ENCODE measurements at places on chromosomes 5 and 9. TPM values are rescaled to one million over a fixed set of nuclear protein-coding genes. Genes with fewer than 3 reads are reported as not detected.

- no peak for DNase-seq
Observed at GRCh38 chr9:114321759-114322158, 1.1 kb upstream of the ORM1 start.

DNA sequence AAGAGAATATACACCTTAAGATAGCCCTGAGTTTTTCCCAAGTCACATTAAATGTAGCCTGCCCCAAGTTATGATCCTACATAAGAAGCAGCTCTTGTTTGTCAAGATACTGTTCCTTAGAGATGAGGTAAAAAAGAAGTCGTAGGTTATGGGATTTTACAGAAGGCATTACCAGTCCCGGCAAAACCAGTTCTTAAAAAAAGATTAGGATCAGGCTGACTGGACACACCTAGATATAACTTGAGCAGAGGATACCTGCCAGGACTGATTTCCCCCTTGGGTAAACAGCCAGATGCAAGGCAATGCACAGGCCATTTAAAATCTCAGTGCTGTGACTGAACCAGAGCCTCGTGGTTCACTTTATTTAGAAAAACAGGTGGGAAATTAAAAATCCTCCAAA, 14.1 kb upstream of the SEMA5A start:
- no peak for DNase-seq

GRCh38 chr5:56985936-56986625, 34.2 kb upstream of the MIER3 start:
- no peak for DNase-seq

- no peak for DNase-seq
Observed at GRCh38 chr9:120438836-120439546, 141.0 kb downstream of the CDK5RAP2 start.

GRCh38 chr5:148107608-148108007, 43.8 kb downstream of the SPINK5 start:
- no peak for DNase-seq

The ZNF300 gene
- 7.2 TPM for total RNA-seq

GRCh38 chr5:56525113-56525512, 290.2 kb upstream of the MAP3K1 start:
- DNase-seq: peak; percentile 46

GRCh38 chr5:68288707-68289134, 73.2 kb downstream of the PIK3R1 start:
- peak; percentile 55 for DNase-seq

GRCh38 chr5:55584398-55585205, 49.8 kb upstream of the PLPP1 start:
- DNase-seq: no peak

DNA sequence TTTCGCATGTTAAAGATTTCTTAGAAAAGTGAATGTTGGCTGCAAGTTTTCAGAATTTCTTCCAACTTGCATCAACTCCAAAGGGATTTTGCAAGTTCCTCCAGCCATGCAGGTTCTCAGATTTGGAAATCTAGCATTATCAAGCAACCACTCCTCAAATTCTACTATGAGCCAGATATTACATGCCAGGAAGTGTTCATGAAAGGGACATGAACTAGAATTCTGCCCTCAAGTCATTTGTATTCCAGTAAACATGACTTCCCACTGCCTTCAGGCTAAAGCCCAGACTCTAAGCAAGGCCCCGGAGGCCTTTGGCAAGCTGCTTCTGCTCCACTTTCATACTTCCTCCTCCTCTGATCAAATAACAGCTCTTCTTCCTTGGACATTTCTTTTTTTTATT, 111.3 kb upstream of the PAPPA start:
- no peak for DNase-seq

GRCh38 chr5:219460-219863, 1.3 kb downstream of the SDHA start:
- no peak for DNase-seq

GRCh38 chr5:178211095-178212048, 7.0 kb downstream of the HNRNPAB start:
- DNase-seq: no peak

The FBN2 gene
- 4.3 TPM for total RNA-seq

DNA sequence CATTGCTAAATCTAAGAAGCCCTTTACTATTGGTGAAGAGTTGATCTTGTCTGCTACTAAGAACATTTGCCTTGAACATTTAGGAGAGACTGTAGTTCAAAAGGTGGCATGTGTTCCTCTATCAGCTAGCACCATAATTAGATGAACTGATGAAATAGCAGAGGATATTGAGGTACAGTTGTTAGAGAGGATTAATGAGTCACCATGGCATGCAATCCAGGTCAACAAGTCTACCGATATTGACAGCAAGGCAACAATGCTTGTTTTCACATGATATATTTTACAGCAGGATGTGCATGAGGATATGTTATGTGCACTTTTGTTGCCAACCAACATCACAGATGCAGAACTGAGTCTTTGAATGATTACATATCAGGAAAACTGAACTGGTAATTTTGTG, 134.3 kb upstream of the CDH9 start:
- no peak for DNase-seq

DNA sequence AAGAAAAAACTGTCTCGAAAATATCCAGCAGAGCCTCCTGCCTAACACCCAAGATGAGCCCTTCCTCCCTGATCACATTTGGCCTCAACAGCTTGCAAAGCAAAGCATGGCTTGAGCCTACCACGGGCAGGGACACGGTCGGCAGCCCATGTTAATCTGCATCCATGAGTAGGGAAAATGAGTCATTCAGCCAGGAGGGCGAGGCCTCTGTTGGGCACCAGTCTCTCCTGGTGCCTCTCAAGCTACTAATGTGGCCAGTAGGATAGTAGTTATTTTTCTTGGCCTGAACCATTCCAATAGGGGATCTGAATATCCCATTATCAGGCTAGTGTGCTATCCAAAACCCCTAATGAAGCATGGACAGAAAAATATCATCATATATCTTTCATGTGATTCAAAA, 43.0 kb upstream of the SHB start:
- DNase-seq: no peak

All from uterus (tissue), 4 donors.